ENCODE measurements at places on chromosomes 6 and 20. TPM values are rescaled to one million over a fixed set of nuclear protein-coding genes. Genes with fewer than 3 reads are reported as not detected.

TBXT gene
- total RNA-seq = not detected

CRISP3 gene
- 0.32 TPM for total RNA-seq

LMBRD1 gene
- 37.0 TPM for total RNA-seq

TNXB gene
- total RNA-seq = 59.9 TPM

DNA sequence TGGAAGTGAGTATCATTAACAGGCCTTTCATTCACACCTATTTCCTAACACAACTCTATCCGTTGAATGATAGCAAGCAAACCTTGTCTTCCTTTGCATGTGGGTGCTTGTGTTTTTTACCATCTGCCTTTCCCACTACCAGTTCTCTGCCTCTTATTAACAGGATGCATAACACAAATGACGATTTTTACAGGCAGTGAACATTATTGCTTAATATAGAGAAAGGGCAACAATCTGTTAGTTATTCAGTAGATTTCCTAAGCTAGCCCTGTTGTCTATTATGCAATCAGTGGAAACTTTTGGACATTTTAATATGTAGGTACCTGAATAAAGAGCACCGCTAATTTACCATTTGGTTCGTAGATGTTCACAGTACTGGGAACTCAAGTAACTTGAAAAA is 348.8 kb upstream of the PLCB4 start:
- DNase-seq = no peak

DNA sequence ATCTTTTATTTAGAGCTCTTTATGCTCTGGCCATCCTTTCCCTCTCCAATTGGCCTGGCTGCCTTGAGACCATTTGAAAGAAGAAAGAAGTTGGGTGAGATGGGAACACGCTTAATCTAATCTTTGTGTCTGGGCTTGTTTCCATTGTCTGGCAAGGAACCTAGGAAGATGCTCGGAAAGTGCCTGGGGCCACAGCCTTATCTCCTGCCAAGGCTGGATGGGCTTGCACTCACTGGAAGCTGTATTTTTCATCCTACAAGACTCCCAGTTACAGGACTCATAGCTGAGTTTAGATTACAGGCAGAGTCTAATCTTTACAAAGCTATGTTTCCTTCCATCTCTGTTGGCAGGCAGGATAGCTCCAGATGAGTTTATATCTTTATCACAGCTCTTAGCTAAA is 33.1 kb upstream of the CDYL start:
- DNase-seq = no peak

DNA sequence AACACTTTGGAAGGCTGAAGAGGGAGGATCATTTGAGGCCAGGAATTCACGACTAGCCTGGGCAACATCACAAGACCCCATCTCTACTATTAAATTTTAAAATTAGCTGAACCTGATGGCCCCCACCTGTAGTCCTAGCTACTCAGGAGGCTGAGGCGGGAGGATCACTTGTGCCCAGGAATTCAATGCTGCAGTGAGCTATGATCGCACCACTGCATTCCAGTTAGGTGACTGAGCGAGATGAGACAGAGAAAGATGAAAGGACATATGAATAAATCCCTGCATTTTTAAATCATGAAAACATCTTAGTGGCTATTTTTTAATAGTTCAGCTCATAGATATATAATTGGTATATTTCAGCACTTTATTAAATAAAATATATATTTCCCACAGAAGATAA is 93.8 kb downstream of the GPR63 start:
- DNase-seq = no peak

GRCh38 chr6:26272171-26272637 is 92.8 kb upstream of the BTN3A2 start:
- no peak for DNase-seq

DNA sequence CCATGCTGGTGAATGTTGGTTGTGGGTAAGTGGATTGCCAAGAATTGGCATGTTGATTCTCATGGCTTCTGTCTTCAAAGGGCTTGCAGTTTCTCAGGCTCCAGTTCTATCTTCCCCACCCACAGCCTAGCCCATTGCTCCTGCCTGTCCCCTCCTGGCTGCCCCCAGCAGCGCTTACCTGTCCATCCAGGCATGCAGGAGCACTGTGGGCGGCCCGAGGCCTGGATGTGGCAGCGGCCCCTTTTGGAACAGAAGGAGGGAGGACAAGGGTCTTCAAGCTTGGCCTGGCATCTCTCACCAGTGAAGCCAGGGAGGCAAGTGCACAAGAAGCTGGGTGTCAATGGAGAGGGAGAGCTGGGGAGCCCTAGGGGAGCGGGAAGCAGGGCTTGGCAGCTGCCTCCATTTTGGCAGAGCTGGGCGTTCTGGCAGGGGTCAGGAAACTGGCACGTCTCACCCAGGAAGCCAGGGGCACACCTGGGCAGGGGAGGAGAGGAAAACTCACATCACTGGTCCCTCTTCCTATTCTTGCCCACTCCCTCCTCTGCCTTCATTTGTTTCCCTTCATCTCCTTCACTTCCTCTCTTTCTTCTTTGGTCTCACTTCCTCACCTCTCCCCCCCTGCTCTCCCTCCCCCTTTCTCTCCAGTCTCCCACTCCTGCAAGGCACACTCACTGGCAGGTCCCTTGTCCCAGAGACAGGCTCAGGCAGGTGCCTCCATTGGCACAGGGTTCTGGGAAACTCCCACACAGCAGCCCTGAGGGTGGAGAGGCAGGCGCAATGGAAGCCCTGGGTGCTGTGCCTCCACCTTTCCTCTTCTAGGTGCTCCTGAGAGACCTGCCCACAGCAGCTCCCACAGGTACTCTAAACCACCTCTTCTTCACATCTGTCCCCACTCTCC is 1.3 kb downstream of the NOTCH4 start:
- DNase-seq = no peak

GRCh38 chr6:28985462-28986164 is 19.5 kb downstream of the ZNF311 start:
- peak; percentile 78 for DNase-seq

DNA sequence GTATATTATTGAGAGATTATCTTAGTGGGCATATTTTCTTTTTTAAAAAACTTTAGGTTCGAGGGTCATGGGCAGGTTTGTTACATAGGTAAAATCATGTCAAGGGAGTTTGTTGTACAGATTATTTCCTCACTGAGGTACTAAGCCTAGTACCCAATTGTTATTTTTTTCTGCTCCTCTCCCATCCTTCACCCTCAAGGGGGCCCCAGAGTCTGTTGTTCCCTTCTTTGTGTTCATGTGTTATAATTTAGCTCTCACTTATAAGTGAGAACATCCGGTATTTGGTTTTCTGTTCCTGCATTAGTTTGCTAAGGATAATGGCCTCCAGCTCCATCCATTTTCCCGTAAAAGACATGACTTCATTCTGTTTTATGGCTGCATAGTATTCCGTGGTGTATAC is 247.9 kb upstream of the RAB32 start:
- no peak for DNase-seq

DNA sequence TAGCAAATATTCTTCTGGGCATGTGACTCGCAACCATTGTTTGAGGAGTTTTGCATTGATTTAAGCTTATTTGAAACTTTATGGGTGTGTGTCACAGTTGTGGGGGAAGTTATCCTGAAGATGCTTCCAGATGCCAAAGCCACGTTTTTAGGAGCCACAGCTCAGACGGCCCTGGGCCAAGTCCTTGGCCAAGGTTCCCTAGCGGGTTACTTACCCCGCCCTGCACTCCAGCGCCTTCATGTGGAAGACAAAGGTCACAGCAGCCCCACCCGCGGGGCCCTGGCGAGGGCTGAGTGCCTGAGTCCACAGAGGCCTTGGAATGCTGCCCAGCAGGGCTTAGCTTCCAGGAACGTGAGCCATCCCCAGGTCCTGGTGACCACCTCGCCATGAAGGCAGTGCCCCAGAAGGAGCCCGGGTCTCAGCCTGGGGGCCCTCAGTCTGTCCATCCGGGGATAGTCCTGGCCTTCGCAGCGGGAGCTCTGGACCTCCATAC is 308.3 kb downstream of the CDH4 start:
- no peak for DNase-seq

DNA sequence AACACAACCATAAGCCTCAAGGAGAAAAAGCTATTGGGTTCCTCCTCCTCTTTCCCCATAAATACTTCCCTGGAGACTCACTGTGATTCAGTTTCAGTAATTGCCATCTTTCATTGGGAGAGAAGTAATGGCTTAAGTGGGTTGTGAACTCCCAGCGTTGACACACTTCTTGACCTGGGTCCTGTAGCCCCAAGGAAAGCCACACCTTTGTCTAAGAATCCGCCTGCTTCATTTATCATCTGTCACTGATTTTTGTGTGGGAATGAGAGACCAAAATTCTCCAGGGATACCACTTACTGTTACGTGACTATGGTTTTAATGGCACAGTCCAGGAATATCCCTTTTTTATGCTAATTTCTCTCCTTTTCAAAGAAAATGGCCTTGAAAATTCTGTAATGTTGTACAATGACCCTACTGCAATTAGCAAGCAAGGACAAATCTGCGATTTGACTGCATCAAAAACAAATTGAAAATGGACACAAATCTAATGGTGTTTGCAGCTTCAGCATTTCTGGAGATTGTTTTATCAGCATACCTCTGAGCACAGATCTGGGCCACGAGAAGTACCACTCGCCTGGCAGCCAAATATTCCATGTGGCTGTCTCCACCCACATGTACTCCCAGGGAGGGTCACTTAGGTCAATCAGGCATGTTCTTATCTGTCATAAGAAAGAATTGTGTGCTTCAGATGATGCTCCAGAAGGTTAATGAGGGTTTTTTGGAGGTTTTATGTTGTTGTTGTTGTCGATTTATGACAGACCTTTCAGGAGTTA is 29.8 kb downstream of the DCBLD1 start:
- no peak for DNase-seq

OLIG3 gene
- not detected for total RNA-seq

GSS gene
- total RNA-seq = 27.5 TPM

SLC25A27 gene
- total RNA-seq = 25.6 TPM

PSORS1C1 gene
- 3.9 TPM for total RNA-seq

DNA sequence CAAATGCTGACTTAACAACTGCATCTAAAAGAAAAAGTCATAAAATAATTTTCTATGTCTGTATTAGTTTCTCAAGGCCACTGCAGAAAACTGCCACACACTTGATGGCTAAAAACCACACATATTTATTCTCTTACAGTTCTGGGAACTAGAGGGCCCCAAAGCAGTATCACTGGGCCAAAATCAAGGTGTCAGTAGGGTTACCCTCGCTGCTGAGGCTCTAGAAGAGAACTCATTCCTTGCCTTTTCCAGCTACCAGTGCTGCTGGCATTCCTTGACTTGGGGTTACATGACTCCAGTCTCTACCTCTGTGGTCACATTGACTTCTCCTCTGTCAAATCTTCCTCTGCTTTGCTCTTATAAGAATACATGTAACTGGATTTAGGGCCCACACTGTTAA is 124.6 kb upstream of the THEMIS start:
- DNase-seq = no peak

- DNase-seq = no peak
These were observed 910 bp upstream of the PCSK2 start for GRCh38 chr20:17225851-17226409.

GRCh38 chr6:46555129-46555528 is 63.9 kb upstream of the RCAN2 start:
- no peak for DNase-seq

- no peak for DNase-seq
These were observed 70.6 kb downstream of the AFG1L start for GRCh38 chr6:108365478-108365877.

FNDC1 gene
- 1.9 TPM for total RNA-seq

DNA sequence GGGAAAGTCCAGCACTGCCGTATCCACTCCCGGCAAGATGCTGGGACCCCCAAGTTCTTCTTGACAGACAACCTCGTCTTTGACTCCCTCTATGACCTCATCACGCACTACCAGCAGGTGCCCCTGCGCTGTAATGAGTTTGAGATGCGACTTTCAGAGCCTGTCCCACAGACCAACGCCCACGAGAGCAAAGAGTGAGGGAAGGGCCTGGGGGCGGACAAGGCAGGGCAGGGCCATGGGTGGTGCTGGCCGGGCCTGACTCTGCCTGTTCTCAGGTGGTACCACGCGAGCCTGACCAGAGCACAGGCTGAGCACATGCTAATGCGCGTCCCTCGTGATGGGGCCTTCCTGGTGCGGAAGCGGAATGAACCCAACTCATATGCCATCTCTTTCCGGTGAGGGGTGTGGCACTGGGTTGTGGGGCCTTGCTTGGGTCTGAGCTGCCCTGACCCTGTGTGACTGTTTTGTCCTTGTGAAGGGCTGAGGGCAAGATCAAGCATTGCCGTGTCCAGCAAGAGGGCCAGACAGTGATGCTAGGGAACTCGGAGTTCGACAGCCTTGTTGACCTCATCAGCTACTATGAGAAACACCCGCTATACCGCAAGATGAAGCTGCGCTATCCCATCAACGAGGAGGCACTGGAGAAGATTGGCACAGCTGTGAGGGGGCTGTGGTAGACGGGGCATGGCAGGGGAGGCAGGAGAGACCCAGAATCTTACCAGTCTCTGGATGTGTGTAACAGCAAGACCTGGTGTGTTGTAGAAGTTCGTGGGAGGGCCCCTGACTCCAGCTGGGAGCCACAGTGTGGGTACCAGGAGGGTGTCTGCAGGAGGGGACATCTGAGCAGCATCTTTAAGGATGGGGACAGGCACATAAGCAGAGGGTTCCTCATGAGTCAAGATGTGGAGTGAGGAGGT is 29.1 kb downstream of the PLCG1 start:
- peak; percentile 62 for DNase-seq

DNA sequence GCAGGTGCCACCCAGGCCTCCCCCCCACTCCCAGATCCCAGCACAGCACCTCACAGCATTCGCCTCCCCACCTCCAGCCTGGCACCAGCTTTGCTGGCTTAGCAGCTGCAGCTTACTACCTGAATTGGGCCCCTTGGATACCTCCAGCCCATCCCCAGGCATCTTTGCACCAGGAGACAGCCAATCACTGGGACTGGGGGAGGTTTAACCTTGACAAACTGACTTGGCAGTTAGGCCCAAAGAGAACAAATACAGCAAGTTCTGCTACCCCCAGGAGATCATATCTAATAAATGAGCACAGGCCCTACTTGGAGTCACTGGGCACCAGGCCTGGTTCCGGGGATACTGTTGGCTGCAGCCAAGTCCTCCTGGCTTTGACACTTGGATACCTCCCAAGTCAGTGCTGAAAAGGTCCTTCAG is 8.8 kb downstream of the PDRG1 start:
- DNase-seq = no peak

GRCh38 chr20:34511891-34512265 is 4.3 kb upstream of the DYNLRB1 start:
- DNase-seq = no peak

CDH4 gene
- total RNA-seq = not detected

NKAIN2 gene
- total RNA-seq = 0.30 TPM

KIF25 gene
- total RNA-seq = 0.24 TPM

LCA5 gene
- 2.6 TPM for total RNA-seq

All from cardiac septum (tissue), 1 donor.